ENCODE measurements at places on chromosomes 5 and 9.

GRCh38 chr5:107673039-107673367, 2.3 kb upstream of the EFNA5 start:
- DNase-seq, result no peak

DNA sequence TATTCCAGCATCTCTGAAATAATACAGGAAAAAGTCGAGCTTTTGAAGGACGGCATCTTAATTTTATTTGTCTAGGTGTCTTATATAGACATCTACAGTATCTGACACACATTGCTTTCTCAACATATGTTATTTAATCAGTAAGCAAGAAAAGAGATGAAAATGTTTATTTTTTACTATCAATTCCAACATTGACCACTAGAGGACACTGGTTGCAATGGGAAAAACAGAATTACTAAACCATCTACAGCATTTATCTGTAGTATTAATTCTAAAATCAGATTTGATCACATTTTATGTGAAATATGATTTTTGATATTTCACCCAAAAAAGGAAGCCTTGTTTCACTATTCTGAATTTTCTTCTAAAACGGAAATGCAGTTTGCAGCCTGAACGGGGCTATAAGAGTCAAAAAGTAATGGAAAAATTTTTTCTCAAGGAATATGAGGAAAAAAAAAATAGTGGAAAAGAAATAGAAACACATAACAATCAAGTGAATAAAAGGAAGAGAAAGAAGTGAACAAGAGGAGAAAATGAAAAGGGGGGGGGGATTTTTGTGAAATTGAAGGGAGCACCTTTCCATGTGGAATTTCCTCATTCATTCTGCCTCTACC, 98.6 kb downstream of the OSTF1 start:
- no peak for DNase-seq

DNA sequence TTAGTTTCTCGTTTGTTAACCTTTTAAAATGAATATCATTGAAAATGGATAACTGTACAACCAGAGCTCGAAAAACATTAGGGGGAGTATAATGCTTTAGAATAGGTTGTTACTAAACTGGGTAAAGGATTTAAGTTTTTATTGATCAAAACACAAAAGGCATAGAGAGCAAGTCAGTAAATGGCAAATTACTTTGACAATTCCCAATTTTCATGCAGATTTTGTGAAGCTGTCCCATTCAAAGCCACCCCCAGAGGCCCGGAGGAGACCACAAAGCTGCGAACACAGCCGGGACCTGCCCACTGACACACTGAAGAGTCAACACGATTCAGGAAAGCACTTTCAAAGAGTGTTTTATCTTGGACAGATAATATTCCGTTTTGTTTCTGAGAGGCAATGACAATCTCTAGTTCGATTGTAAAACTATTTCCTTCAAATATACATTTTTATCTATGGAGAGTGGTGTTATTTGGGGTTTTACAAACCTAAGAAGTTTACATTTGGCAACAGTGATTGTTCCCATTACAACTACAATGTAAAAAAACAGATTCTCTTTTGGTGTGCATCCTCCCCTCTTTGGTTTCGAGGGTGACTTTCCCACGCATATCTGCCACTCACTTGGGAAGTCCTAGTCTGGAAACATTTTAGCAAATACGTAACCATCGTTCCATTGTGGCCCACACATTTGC, 182.6 kb upstream of the TBCA start:
- no peak for DNase-seq

GRCh38 chr9:96061293-96061987, 185.9 kb downstream of the ERCC6L2 start:
- DNase-seq, result peak; percentile 12

- DNase-seq, result no peak
Observed at GRCh38 chr5:159386028-159386711, 55.9 kb upstream of the IL12B start.

GRCh38 chr5:98840946-98841345, 67.5 kb downstream of the RGMB start:
- DNase-seq, result no peak

- no peak for DNase-seq
Observed at GRCh38 chr9:115373000-115373709, 255.2 kb upstream of the TNC start.

GRCh38 chr5:101677961-101678360, 618.1 kb downstream of the SLCO4C1 start:
- no peak for DNase-seq

All from stimulated activated CD8-positive, alpha-beta memory T cell treated with anti-CD3 and anti-CD28 coated beads, Interleukin-7, amount 100 ng/mL, for 24 hours (primary cell).